Frontal cortex (tissue), 4 donors: ENCODE measurements at places on chromosomes 3 and 15.

GRCh38 chr15:78390826-78391225 is 47.2 kb upstream of the IREB2 start:
- no peak for DNase-seq

- DNase-seq, result no peak
Observed at GRCh38 chr15:68148039-68148438, 57.1 kb downstream of the CALML4 start.

DNA sequence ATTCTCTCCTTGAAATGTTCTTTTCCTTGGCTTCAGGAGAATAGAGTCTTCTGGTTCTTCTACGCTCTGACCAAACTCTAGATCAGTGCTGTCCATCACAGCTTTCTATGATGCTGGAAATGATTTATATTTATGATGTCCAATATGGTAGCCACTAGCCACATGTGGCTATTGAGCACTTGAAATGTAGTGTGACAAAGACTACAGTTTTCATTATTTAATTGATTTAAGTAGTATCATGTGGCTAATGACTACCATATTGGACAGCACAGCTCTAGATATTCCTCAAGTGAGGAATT is 2.9 kb downstream of the LNP1 start:
- DNase-seq, result no peak

GRCh38 chr15:88918738-88919137 is 5.6 kb upstream of the MFGE8 start:
- DNase-seq, result no peak

- no peak for DNase-seq
Observed at GRCh38 chr15:89463113-89463512, 33.3 kb downstream of the RHCG start.
